ENCODE measurements at places on chromosomes 16 and 17.

GRCh38 chr17:46877466-46877865, 26.1 kb downstream of the WNT9B start:
- DNase-seq = peak; percentile 33

- DNase-seq = no peak
These were observed 3.1 kb upstream of the MED11 start for GRCh38 chr17:4728124-4728523.

GRCh38 chr16:49884033-49885015, 28.4 kb upstream of the ZNF423 start:
- DNase-seq = no peak

DNA sequence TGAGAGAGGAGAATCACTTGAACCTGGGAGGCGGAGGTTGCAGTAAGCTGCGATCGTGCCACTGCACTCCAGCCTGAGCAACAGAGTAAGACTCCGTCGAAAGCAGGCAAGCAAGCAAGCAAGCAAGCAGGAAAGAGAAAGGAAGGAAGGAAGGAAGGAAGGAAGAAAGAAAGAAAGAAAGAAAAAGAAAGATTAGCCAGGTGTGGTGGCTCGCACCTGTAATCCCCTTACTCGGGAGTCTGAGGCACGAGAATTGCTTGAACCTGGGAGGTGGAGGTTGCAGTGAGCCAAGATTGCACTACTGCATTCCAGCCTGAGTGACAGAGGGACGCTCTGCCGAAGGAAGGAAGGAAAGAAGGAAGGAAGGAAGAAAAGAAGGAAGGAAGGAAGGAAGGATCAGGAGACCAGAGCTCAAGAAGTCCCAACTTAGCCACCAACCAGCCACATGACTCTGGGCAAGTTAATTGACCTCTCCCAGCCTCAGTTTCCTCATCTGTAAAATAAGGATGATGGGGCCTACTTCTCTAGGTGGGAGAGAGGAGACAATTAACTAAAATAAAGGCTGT, 6.5 kb downstream of the GFAP start:
- no peak for DNase-seq

- DNase-seq = no peak
These were observed 1.5 kb downstream of the PSMD7 start for GRCh38 chr16:74298104-74298503.

DNA sequence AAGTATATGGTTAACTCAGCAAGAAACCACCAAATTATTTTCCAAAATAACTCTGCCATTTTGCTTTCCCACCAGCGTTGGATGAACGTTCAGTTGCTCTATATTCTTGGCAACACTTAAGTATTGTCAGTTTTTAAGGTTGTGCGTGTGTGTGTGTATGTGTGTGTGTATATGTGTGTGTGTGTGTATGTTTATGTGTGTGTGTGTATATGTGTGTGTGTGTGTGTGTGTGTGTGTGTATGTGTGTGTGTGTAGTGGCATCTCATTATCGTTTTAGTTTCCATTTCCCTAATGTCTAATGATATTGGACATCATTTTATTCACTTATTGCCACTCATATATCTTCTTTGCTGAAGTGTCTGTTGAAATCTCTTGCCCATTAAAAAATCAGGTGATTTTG, 11.2 kb upstream of the SMTNL2 start:
- DNase-seq = no peak

DNA sequence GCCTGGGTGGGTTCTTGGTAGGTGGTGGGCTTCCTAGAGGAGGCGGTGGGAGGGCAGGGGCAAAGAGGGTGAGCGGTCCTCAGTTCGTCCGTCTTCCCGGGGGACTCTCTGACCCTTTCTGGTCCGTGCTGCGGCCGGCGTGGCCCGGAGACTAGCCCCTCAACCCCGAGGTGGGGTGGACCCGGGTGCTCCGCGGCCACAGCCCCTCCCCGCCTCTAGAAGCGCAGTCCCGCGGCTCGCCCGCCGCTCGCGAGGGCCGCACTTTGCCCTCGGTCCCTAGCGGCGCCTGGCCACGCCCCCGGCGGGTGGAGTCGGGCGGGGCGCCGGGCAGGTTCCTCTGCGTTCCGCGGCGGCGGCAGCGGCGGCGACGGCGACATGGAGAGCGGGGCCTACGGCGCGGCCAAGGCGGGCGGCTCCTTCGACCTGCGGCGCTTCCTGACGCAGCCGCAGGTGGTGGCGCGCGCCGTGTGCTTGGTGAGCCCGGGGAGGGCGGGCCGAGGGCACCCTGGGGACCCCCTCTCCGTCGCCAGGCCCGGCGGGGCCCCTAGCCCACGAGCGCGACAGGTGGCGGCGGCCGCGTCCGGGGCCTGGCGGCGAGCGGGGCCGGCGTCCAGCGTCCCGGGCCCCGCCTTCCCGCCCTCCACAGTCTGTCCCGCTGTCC, at the start of gene SYNGR2:
Gene SYNGR2, plus strand, starts transcription at position 340 of the 661 bp plus-strand sequence. Its CDS starts 36 bp downstream, at position 376.
- peak; percentile 89 for DNase-seq

GRCh38 chr17:67041531-67041930, 2.8 kb upstream of the CACNG1 start:
- DNase-seq = no peak

DNA sequence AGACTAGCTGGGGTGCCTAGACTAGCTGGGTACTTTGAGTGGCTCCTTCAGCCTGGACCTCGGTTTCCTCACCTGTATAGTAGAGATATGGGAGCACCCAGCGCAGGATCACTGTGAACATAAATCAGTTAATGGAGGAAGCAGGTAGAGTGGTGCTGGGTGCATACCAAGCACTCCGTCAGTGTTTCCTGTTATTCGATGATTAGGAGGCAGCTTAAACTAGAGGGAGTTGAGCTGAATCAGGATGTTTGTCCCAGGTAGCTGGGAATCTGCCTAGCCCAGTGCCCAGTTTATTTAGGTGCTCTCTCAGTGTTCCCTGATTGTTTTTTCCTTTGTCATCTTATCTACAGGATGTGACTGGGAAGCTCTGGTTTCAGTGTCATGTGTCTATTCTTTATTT, 8.4 kb upstream of the TMEM235 start:
- no peak for DNase-seq

DNA sequence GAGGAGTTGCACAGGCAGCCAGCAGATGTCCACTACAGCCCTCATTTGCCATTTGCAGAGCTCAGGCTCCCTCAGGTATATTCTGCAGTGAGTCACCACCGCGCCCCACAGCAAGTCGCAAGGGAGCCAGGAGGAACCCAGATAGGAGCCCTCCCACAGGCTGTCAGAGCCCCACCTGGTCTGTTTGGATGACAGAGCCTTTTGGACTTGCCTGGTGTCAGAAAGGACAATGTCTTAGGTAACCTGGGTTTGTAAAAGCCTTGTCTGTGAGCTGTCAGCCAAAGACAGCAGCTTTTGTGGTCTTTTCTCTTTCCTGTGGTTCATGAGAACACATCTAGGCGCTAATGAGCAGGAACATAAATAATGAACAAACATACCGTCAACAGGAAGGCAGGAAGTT, 70.9 kb downstream of the GNAO1 start:
- no peak for DNase-seq

- no peak for DNase-seq
These were observed 50.3 kb downstream of the FOXL1 start for GRCh38 chr16:86628614-86629013.

GRCh38 chr16:12589676-12590075, 214.0 kb downstream of the CPPED1 start:
- no peak for DNase-seq

GRCh38 chr16:57502048-57502775, 15.9 kb upstream of the DOK4 start:
- no peak for DNase-seq

GRCh38 chr17:38673707-38674013, 1.1 kb downstream of the EPOP start:
- peak; percentile 22 for DNase-seq

DNA sequence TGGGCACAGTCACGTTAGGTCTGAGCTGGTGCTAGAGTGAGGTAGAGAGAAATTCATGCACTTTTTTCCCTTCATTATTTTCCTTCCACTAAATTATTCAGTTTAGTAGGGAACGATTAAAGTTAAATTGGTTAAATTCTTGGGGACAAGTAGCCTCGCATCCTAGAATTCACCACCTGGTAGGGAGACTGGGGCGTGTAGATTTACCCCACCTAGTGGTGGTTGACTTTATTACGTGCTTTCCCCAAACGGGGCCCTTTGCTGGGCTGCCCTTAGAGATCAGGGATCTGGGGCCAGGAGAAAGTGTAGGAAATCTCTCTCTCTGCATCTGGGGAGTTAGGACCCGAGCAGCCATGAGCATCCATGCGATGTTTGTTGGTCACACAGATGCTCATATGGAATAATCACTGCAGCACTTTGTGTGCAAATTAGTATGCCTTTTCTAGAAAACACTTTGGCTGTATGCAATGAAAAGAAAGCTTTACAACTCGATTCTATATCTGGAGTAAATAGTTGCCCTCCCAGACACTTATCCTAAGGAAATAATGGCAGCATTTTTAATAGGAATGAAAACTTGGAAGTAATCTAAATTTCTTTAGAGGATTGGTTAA, 107.0 kb downstream of the PLCG2 start:
- DNase-seq = no peak

GRCh38 chr16:67940446-67941089, 3.4 kb downstream of the LCAT start:
- no peak for DNase-seq

DNA sequence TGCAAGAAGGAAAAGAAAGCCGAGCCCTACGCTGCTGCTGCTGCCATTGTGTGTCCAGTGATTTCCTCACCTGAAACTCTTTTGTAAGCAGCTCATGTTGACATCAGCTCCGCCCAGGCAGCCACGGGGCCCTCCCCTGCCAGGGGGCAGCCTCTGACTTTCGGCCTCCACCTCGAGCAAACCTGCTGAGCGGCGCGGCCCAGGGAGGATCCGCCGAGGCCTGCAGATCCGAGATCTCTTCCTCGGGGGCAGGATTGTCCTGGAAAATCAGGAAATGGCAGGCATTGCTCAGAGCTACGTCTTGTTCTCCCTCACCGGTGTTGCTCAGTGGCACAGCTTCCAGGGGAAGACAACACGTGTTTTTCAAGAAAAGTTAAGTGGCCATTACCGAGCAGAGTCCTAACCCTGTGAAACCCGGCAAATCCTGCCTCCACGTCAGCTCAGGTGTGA, 35.6 kb upstream of the ZNF750 start:
- DNase-seq = no peak

DNA sequence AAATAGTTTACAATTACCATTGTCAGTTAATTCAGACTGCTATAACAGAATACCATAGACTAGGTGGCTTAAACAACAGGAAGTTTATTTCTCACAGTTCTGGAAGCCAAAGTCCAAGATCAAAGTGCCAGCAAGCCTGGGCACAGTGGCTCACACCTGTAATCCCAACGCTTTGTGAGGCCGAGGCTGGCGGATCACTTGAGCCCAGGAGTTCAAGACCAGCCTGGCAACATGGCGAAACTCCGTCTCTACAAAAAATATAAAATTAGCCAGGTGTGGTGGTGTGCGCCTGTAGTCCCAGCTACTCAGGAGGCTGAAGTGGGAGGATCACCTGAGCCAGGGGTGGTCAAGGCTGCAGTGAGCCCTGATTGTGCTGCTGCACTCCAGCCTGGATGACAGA, 71.3 kb upstream of the TBX2 start:
- DNase-seq = no peak

DNA sequence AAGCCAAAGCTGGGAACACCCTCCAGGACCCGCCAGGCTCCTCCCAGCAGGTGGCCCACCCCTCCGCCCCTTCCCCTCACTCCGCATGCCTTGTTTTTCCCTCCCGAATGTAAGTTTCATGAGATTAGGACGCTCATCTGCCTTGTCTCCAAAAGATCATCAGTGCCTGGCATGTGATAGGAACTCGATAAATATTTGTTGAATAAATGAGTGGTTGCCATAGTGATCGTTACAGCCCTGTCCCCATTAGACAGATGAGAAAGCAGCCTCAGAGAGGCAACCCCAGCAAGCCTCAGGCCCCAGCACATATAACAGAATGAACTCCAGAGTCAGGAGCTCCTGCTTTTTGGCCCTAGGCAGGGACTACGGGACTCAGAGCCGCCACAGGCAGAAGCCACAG, 5.0 kb downstream of the CAMKK1 start:
- no peak for DNase-seq

DNA sequence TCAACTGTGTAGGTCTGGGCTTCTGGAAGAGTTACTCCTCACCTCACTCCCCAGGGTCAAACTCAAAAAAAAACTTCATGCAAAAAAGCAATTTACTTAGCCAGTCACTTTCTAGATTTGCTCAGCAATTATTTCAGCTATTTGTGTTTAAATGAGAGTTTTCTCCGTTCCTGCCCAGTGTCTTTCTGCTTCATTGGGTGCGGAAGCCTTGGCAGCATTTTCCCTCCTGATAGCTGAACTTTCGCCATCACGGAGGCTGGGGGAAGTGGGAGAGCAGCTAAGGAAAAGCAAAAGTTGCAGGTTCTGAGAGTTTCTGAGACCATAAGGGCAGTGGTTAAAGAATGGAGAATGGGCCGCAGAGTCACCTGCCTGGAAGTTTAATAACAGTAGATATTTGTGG, 287.1 kb upstream of the DYNLRB2 start:
- DNase-seq = no peak

DNA sequence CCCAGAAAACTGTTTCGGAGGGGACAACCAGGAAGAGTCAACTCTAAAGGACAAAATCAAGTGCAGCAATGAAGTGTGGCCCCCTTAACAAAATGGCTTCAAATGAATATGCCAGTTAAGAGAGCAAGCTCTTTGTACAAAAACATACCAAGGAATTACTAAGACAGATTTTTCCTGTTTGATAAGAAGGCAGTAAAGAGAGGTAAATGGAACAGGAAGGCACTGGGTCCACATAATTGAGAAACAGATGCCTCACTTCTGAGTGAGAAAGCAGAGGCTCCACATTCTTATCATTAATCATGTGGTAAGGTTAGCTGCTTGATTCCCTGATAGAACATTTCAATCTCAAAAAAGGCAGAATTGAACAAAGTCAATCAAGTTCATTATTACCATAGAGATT, 44.9 kb downstream of the MBTD1 start:
- no peak for DNase-seq

DNA sequence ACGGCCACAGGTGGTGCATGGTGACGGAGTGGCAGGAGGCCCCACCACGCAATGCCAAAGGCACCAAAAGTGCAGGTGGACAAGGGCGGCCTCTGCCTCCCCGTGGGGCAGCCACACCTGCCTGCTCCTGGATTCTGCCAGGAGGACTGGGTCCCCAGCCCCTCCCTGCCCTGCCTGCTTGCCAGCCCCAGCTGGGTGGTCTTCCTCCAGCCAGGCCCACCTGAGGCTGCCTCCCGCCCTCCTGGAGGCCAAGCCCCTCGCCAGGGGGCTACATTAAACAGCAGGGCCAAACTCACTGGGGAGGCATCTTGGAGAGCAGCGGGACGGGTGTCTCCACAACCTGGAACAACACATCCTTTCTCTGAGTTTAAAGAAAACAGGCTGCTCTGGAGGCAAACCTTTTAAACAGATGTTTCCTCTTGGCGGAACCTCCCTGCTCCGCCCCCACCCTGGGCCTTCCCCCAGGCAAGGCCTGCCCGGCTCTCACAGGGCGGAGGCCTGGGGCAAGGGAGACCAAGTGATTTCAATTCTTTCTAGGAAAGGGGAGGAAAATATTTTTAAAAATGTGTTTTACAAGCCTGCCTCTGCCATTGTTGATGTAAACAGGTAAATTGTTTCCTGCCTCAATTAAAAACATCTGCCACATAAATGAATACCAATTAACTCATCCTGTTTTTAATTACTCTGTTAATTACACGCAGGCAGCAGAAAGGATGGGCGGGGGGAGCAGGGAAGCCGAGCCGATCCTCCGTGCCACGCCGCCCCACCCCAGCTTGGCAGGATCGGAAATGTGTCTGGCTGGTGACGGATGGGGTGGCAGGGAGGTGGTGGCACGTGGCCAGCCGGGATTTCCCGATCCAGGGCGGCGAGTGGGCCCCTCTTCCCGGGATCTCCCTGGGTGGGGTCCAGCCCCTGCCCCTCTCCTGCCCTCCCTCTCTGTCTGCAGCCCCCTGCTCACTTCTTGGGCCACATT, 54.4 kb upstream of the PABPN1L start:
- DNase-seq = peak; percentile 85

- peak; percentile 64 for DNase-seq
These were observed 113.9 kb upstream of the TBX2 start for GRCh38 chr17:61285526-61286320.

Measured in left ventricle myocardium inferior (tissue), 1 donor.